ENCODE measurements at places on chromosomes 5 and 9.

DNA sequence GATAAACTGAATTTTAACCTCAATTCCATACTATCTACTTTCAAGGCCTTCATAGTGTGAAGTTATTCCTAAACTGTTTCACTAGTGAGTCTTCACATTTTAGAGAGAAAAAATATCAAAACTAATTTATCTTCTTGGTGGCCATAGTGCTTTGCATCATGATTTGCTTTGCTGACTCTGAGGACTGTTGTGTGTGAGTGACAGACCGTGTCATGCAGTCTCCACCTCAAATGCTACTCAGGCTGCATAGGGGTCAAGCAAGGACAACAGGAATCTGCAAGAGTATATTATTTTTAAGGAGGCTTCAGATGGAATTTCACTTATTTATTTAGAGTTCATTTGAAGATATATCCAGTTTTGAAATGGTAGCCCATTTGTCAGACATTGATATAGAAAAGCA, 34.5 kb downstream of the MACIR start:
- DNase-seq: no peak

GRCh38 chr5:77312413-77312812, 101.9 kb downstream of the PDE8B start:
- DNase-seq: no peak

GRCh38 chr5:131324303-131324702, 60.5 kb downstream of the CDC42SE2 start:
- DNase-seq: no peak

DNA sequence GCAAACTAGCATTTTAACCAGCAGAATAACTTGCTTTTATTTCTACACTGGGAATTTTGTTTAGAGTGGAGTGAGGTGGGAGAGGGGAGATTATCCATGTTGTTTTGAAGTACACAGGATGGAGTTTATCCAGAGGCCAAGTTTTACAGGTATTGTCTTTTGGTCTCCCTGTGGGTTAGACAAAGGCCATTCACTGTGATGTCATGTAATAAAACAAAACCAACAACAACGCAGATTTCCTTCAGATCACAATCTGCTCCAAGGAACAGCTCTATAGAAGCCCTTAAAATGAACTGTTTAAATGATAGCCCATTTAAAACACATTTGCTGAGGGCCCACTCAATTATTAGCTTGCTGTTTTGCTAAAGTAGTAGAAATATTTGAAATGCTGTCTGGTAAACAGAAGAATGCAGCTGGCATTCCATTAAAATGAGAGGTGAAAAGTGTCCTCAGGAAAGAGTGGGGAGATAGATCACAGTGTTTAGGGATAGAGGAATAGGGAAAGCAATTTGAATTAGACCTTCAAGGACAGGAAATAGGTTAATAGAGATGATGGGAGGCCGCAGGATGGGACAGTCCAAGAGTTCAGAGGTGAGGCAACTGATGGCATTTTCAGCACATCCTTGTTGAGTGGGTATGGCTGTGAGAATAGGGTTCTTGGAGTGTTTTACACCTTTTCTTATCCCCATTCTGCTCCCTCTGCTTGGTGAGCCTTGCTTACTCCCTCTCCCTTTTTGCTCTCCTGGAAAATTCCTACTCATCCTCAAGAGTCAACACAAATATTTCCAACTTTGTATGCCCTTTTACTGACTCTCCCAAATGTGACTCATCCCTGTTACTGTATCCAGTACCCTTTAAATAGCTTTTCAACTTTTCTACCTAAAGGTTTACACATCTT, 140.1 kb upstream of the NR3C1 start:
- no peak for DNase-seq

GRCh38 chr9:106450549-106450948, 412.4 kb upstream of the ZNF462 start:
- DNase-seq: no peak

DNA sequence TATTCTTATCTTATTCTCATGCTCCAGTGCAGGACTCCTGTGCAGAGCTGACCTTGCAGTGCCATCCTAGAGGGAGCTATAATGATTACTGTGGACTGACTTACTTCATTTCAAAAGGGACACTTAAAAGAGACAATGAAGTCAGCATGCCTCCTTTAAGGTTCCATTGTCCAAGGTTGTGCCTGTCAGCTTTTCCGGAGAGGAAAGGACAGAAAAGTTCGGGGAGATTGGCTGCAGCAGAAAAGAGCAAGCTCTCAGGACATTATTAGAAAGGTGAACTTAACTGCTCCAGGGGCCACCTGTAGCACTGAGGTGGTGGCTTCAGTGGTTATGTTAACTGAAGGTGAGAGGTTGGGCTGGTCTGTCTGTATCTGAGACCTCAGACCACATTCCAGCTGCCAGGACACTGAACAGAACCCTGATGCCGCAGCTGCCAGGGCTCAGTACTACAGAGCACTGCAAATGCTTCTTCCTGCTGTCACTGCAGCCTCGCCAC, 112.9 kb downstream of the ST8SIA4 start:
- DNase-seq: no peak

DNA sequence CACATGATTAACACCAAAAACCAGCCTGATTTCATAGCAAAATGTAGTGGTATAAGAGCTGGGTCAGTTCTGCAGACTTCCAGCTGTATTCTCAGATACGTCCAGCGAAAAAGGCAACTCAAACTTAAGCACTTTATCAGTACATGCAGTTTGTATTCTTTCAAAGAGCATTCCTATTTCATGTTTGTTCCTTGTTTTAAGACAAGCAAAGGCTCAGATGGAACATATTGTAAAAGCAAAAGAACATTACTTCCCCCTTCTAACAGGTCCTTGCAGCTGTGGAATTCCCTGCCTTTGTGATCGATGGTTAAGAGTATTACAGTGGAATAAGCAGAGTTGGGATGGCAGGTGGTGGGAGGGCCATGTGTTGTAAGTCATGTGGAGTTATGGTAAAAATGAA, 86.3 kb upstream of the GRHPR start:
- no peak for DNase-seq

DNA sequence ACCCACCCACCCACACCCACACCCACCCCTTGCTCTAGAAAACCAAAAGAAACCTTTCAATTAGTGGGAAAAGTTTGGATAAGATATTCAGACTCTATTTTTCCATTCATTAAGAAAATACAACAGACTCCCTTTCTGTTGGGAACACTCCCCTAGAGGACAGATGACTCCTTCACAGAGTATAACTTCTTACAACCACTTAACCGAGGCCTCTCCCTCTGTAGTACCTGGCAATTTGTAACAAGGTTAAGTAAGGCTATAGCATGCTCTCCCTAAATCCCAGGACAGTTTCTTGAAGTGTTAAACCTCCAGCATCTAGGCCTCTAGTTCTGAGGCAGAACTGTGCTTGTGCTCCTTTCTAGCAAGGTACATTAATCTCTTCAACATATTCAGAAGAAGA, 75.9 kb upstream of the NR5A1 start:
- no peak for DNase-seq

- no peak for DNase-seq
Observed at GRCh38 chr5:99646011-99646647, 717.3 kb upstream of the CHD1 start.

DNA sequence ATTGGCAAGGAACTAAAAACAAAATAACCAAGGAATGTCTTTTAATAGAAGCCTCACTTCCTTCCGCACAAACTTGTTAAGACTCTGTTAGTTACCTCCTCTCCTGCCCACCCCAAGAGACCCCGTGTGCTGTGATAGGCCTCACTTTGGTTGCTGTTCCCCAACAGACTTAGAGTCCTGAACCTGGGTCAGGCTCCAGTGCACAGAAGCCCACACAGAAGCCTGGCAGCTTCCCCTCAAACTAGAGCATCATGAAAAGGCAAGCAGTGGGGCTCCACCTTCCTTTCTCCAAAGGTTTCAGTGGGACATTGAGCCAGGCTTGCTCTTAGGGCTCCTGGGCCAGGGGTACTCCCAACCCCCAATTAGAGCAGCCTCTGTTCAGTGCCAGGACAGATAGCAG, 230.5 kb downstream of the ESM1 start:
- no peak for DNase-seq

DNA sequence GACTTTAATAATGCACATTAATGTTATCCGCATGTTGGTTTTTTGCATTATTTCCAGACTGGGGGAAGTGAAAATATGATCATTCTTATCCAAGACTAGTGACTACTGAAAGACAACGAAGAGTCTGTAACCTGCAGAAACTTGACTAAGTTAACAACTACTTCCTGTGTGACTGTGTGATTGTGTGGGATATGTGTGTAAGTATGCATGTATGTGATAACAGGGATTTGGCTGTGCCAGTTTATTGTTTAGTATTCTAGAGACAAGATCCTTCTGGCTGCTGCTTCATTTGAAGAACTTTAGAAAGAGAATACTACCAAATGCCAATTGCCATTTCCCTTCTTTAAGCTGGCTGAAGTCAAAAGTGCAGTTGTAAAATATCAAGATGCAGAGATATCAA, 375.7 kb upstream of the PRR16 start:
- no peak for DNase-seq

- no peak for DNase-seq
Observed at GRCh38 chr5:2134543-2135292, 252.0 kb upstream of the IRX4 start.

DNA sequence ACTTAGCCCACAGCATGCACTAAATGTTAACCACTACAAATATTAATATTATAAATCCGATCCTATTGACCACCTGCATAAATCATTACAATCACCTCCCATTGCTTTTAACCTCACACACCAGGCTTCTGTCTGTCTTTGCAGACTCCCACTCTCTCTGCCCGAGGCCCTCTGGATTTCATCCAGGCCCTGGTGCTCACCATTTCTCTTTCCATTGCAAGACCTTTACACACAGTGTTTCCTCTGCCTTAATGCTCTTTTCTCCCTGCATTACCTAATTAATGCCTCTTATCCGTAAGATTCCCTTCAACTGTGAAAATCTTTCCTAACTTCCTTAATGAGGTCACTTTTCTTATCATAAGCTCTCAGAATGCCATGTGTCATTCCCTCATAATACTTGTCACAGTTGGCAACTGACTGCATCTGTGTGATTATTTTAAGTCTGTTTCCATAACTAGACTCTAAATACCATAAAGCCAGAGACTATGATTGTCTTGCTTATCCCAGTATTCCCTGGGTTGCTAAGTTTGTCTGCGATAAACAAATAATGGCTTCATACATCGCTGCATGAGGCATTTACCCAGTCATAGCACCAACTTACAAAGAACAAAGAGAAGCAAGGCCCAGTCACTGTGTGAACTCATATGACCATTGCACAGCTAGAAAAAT, 155.1 kb downstream of the CCDC192 start:
- DNase-seq: no peak

- DNase-seq: no peak
Observed at GRCh38 chr9:89606624-89607311, 2.0 kb downstream of the GADD45G start.

DNA sequence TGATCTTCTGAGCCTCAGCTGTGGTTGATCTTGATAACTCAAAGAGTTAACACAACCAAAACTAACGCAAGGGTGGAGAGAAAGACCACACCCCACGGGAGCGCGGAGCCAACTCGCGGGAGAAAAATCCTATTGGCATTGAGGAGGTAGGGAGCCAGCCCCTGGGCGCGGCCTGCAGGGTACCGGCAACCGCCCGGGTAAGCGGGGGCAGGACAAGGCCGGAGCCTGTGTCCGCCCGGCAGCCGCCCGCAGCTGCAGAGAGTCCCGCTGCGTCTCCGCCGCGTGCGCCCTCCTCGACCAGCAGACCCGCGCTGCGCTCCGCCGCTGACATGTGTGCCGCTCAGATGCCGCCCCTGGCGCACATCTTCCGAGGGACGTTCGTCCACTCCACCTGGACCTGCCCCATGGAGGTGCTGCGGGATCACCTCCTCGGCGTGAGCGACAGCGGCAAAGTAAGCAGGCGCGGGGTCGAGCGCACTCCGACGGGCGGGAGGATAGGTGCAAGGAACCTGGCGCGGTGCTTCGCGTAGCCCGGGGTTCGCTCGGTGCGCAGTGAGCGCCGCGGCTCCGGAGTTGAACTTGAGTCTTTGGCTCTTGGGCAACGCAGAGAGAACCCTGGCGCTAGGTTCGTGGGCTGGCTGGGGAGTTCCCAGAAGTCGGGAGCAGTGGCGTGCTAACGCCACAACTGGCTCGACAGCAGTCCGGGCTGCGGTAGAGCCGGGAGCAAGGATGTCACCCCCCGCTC, at the start of gene GDA:
Gene GDA (plus strand): TSS at position 210 of the 745 bp plus-strand sequence. CDS start 120 bp downstream, at position 330.
- no peak for DNase-seq

- DNase-seq: no peak
Observed at GRCh38 chr9:90927496-90927895, 125.9 kb downstream of the SYK start.

DNA sequence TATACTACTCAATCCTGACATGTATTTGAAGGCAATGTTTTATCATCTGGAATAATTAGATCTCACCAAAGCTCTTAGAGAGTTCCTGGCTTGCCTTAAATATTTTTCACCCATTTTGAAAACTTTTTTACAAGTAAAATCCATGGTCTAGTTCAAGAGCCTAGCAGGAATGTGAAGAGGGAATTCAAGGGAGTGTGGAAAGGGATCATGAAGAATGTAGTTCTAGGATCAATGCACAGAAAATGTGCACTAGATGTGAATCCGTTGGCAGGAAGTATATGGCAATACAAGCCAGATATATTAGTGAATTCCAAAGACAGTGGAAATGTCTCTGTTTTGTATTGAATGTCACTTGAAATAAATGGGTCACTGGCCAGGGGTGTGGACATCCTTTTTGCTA, 167.9 kb upstream of the MOCS2 start:
- no peak for DNase-seq

DNA sequence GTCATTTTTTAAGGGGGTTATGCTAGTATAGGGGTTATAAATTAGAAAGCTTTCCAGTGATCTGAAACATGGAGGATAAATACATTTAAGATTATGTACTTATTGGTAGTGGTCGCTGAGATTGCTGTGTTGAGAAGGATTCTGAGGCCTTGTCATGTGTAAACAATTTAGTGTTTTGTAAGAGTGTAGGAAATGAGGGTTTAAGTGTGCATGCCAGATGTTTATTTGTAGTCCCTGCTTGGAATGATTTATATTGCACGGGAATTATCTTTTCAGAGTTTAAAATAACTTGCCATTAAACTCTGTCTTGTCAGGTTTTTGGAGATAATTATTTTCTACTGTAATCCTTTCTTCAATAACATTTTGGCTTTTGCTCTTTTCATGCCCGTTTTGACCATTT, 19.4 kb downstream of the ZNF618 start:
- no peak for DNase-seq

DNA sequence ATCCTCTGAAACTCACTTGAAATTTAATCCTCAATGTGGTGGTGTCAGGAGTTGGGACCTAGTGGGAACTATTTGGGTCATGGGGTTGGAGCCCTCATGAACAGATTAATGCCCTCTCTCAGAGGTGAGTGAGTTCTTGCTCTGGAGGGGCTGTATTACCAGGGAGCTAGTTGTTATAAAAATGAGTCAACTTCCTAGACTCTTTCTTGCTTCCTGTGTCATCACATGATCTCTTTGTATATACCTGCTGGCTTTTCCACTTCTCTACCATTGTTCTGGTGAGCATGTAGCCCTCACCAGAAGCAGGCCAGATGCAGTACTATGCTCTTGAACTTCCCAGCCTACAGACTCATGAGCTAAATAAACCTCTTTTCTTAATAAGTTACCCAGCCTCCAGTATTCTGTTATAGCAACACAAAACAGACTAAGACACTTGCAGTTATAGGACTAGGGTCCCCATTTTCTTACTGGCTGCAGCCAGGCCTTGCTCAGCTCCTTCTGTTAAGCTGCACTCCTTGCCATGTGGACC, 127.5 kb downstream of the SUSD1 start:
- DNase-seq: no peak

All from CD4-positive, alpha-beta T cell treated with Interferon gamma for 1 hour (primary cell).